ENCODE measurements at places on chromosomes 2 and 18. TPM values are rescaled to one million over a fixed set of nuclear protein-coding genes. Genes with fewer than 3 reads are reported as not detected.

DNA sequence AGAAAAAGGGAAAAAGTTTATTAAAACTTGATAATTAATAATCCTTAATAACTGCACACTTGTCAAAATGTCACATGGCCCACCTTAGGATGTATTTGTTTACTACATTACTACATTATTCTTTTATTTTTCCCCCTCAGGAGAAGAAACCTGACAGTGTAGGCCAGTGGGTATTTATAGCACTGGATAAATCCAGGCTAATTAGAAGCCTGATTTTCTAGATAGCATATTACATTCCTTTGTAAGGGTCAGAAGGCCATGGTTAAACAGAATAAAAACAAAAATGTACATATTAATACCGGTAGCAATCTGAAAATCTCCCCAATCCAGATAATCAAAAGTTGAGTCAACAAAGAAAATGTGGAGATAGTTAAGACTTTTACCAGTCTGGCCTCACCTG lies 21.5 kb upstream of the KIDINS220 start:
- DNase-seq = no peak

DNA sequence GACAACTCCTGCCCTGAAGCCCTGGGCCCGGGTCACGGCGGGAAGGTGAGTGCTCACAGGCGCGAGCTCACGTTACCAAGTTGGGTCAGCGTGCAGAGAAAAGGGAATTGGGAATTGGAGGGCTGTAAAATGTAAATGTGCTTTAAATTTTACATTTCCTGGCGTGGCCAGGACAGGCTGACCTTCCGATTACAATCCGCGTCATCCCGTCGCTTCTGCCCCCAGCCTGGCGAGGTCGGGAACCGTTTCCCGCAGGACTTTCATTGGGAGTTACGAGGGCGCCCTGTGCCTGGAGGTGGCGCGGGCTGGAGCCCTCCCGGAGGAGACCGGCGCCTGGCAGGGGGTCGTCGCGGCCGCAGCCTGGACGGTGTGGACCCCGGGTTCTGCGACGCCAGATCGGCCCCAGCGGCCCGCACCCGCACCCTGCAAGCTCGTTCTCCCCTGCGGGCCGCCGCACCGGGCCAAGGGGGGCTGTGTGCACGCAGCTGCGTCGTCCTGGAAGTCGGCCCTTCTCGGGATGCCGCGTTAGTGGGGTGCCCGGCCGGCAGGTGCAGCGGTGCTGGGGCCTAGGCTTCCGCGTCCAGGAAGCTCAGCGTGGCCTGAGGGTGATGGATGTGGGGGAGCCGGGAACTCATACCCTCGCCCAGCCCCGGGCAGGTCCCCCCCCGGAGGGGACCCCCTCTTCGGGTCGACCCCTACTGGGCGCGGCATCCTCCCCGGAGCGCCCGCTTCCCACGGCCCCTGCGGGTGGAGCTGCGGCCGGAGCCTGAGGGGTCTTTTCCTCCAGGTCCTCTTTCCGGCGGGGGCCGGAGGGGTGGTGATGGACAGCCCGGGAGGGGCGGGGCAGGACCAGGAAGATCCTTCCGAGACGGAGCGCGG lies 63.9 kb downstream of the LRRFIP1 start:
- DNase-seq = no peak

DNA sequence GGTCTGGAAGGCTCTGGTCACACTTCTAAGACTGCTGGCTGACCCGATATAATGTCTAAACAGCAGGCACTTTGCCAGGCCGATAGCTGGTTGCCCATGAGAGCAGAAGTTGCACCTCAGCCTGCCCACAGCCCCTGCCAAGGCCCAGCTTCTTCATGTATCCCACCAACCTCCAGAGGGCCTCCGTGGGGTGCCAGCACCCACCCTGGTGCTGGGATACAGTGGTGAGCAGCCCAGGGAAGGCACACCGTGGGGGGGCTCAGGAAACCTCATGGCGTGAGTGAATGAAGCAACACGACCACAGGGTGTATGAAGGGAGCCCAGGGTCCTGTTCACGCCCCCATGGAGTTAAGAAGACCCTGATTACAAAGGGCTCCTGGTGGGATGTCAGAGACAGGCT lies 16.2 kb upstream of the GLI2 start:
- peak; percentile 8 for DNase-seq

DNA sequence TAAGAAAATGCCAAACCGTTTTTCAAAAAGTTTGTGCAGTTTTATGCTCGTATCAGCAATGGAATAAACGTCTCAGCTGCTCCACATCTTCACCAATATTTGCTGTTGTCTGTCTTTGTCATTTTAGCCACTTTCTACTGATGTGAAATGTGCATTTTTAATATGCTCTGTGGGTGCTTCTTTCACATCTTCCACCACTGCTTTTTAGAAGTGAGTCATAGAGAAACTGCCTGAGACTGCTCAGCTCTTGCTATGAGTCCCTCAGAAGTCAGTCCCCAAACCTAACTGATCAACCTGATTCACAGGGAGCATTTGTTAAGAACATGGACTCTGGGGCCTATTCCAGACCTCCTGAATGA lies 41.0 kb upstream of the EPC2 start:
- DNase-seq = no peak

EFR3B gene
- 1.5 TPM for total RNA-seq

DNA sequence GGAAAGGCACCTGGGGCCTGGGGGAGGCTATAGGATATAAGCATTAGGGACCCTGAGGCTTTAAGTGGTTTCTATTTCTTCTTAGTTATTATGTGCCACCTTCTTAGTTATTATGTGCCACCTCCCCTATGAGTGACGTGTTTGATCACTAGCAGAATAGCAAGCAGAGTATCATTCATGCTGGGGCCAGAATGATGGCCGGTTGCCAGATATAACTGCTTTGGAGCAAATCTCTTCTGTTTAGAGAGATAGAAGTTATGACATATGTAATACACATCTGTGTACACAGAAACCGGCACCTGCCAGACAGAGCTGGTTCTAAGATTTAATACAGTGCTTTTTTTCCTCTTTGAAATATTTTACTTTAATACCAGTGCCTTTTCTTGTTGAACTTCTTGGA lies 29.4 kb downstream of the LIPG start:
- DNase-seq = no peak

TMEM182 gene
- total RNA-seq = 3.3 TPM

- no peak for DNase-seq
Measured at GRCh38 chr2:108240966-108241365, 1.2 kb downstream of the SULT1C3 start.

UGT1A3 gene
- not detected for total RNA-seq

SGPP2 gene
- total RNA-seq = 0.43 TPM

CNPPD1 gene
- 66.8 TPM for total RNA-seq

GRCh38 chr2:161068670-161069069 lies 91.6 kb upstream of the TANK start:
- DNase-seq = no peak

GRCh38 chr2:39995005-39995737 lies 216.1 kb upstream of the THUMPD2 start:
- no peak for DNase-seq

- DNase-seq = peak; percentile 11
Measured at GRCh38 chr2:73101626-73102256, 11.0 kb downstream of the RAB11FIP5 start.

DNA sequence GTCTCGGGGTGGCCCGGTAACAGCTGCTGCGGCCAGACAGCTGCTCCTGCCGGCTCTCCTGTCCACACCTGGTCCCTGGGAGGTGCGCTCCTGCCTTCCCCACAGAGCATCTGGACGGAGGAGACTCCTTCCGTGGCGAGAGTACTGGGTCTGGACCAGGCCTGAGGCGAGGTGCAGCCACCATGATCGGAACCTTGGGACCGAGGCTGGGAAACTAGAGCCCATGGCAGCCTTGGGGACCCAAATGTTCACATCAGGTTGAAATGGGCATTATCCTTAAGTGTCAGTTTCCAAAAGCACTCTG lies 628 bp downstream of the GIGYF2 start:
- no peak for DNase-seq

DNA sequence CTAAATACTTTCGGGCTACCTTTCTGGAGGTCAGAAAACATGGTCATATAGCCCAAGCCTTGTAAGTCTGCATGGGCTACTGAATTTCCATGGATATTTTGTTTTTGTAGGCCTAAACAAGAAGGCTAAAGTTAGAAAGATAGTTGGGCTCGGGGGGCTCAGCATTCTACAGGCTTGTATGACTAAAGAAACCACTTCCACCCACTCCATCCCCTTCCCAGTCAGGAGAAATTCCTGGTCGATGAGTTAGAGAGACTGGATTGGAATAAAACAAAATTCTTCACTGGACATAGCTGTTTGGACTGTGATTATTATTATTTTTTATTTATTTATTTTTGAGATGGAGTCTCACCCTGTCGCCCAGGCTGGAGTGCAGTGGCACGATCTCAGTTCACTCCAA lies 539.4 kb upstream of the TNP1 start:
- DNase-seq = no peak

GRCh38 chr2:42021464-42021863 lies 26.4 kb upstream of the PKDCC start:
- DNase-seq = peak; percentile 71

ADCYAP1 gene
- total RNA-seq = 4.9 TPM

DNA sequence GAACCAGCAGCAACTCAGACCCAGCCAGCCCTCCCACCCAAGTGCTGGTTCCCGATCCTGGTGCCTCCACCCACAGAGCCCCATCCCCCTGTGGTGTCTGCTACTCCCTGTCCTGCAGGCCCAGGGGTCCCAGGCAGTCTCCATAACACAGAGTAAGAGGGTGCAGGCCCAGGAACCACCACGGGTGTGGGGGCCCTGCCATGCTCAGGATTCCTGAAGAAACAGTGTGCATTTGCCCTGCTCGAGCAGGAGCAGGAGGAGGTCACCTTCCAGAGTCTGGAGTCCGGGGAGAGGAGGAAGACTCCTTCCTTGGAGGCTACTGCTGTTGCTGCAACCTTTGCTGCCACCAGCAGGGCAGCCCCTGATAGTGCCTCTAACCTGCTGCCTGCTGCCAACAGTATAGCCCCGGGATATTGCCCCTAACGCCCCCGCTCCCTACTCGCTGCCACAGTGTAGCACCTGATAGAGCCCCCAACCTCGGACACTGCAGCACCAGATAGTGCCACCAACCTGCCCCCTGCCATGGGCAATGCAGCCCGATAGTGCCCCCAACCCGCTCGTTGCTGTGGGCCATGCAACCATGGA lies 46.8 kb upstream of the ANKRD62 start:
- no peak for DNase-seq

LCT gene
- total RNA-seq = not detected

DSG1 gene
- not detected for total RNA-seq

DNA sequence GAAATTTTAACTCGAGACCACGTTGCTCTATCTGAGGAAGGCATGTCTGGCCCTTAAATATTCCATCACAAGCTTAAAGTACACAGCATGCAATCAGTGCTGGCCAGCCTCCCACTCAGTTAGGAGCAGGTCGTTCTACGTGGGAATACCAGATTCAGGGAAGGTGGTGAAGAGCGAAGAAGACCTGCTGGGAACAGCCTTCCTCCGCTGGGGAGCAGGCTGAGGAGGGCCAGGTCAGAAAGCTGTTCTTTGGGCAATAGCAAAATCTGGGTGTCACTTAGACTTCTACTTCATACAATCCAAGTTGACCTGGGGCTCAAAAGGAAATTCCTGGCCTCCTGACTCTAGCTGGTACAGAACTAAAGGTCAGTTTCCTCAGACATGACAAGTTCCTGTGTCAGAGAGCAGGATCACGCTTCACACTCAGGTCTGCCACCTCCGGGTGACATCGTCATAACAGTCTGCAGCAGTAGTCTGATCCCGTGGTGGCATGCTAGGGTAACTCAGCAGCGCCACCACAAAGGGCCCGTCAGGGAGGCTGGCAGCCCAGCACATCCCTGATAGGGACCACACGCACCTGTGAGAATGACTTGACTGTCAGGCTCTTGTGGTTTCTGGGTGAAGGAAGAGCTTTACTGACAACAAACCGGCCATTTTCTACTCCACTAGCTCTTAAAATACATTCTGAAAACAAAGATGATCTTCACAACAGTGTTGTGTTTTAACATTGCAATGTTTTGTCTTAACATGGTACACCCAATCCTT lies 35.2 kb upstream of the NAPG start:
- no peak for DNase-seq

DNA sequence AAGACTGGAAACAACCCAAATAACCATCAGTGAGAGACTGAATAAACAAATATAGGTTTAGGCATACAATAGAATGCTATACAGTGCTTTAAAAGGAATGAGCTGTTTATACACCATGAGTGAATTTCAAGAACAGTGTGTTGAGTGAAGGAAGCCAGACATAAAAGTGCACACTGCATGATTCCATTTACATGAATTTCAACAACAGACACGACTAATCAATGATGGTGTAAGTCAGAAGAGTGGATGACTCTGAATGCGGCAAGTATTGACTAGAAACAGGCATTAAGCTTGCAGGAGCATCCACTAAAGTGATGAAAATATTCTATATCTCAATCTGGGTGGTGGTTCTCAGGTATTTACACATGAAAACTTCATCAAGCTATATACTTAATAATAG lies 142.7 kb upstream of the SLC39A10 start:
- no peak for DNase-seq

DNA sequence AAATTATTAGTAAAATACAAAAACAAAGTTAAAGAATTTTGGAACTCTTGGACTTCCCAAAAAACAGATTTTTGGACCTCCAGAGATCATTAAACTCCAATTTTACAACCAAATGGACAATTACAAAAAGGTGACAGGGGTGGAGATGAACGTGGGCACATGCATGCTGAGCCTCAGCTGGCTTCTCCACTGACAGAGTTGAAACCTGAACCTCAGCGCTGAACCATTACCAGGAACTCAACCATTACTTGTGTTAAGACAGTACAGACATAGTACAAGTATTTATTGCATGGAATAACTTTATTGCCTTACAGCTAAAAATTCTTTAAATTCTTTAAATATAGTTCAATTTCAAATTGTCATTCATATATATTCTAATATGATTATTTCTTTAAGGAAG lies 33.0 kb upstream of the KIDINS220 start:
- DNase-seq = no peak

GRCh38 chr18:36031407-36031806 lies 36.0 kb downstream of the RPRD1A start:
- no peak for DNase-seq

DNA sequence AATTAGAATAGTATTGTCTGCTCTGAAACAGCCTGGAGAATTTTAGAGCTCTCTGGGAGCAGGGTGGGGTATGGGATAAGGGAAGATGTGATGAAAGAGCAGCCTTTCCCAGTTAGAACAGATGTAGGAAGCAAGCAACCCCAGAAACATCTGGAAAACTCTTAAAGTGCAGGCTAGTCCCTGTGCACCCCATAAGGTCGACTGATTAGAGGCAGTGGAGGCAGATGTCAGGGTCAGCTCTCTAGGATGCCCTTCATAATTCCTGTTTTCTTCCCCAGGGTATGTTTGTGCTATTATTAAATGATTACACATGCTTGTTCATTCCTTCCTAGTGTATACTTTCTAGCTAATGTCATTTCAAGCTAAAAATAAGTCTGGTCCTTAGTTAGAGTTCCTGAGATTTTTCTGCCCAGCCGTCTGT lies 41.7 kb downstream of the PTPRM start:
- no peak for DNase-seq

- no peak for DNase-seq
Measured at GRCh38 chr2:156456616-156457015, 20.4 kb downstream of the GPD2 start.

DNA sequence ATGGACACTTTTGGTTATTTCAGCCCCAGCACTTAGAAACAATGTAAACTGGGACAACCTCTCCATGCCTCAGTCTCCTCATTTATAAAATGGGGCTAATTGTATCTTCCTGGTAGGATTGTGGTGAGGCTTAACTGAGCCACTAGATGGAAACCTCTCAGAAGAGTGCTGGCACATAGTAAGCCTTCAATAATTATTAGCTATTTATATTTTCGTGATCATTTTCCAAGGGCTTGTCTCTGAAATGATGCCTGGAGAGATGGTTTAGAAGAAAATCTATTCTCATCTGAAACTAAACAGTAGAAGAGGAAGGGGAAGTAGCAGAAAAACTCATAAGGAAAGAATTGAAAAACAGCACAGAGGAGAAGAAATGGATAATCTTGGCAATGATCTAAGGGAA lies 6.8 kb downstream of the RAX start:
- no peak for DNase-seq

ACVR1C gene
- 7.2 TPM for total RNA-seq
